ENCODE measurements at places on chromosomes 5 and 9.
A peak's percentile ranks its signal among the peaks of the same experiment; 100 is the strongest.

GRCh38 chr9:132023419-132024180, 56.1 kb downstream of the MED27 start:
- no peaks in the 10 kb centered on the region for H3K27me3 ChIP-seq
- H3K4me1 ChIP-seq: peaks cover 39% of the 10 kb centered on the region
- H3K4me3 ChIP-seq: no peak overlapping the region
- DNase-seq: no peak
- no peak overlapping the region for H3K27ac ChIP-seq

DNA sequence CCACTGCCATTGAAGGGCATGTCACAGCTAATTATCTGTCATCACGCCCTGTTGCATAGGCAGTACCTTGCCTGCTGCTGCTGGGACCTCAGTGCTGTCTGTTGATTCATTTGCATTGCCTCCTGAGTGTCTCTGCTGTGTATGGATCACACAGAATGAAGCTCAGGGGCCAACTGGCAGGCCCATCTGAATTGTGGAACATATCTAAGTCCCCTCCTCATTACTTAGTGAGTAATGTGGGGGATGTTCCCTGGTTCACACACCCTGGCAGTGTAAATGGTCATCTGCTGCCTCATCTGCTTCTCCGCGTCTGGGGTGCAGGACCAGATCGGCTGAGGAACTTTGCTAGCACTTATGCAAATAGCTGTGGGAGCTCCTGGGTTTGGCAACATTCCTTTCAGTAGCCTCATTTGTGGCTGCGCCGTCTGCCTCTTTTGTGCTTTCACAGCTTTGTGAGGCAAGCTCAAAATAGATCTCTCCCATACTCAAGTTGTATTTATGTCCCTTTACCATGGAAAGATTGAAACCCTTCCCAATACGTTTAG, 25.4 kb downstream of the TYRP1 start:
- DNase-seq: no peak
- no peaks in the 10 kb centered on the region for H3K27me3 ChIP-seq
- H3K36me3 ChIP-seq: no peaks in the 10 kb centered on the region
- H3K27ac ChIP-seq: no peak overlapping the region
- no peak overlapping the region for H3K4me3 ChIP-seq
- H3K4me1 ChIP-seq: no peaks in the 10 kb centered on the region

DNA sequence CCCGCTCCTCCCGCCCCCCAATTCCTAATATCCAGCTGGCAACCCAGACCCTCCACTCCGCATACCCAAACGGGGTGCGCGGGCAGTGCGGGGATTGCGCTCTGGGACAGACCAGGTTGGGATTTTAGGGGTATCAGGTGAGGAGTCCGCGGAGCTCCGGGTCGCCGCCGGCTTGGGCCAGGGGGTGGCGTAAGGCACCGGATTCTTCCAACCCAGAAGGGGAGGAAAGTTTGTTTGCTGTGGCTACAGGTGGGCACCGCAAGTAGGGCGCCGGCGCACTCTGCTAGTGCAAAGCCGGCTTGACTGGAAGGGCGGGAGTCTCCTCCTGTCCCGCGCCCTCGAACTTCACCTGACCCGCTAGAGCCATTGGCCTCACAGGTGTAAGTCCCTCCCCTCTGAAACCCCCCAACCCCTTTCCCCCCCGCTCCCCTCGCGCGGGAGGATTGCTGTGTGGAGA, 709 bp downstream of the IQGAP2 start:
- DNase-seq: peak; percentile 75
- no peaks in the 10 kb centered on the region for H3K27me3 ChIP-seq
- H3K4me1 ChIP-seq: peaks cover 65% of the 10 kb centered on the region
- peaks cover 23% of the 10 kb centered on the region for H3K36me3 ChIP-seq
- H3K4me3 ChIP-seq: peak overlapping the region; percentile 98
- H3K27ac ChIP-seq: peak overlapping the region; percentile 100

DNA sequence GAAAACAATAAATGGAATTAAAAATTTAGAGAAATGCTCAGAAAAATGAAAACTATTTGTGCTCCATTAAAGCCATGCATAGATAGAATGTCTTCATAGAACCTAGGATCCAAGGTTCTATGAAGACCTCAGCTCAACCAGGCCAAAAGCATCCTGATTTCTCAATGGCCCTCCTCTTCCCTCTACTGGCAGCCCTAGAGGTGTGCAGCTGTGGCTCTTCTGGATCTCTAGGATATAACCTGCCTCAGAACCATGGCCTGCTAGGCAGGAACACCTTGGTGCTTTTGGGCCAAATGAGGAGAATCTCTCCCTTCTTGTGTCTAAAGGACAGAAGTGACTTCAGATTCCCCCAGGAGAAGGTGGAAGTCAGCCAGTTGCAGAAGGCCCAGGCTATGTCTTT, 15.1 kb downstream of the IFNA1 start:
- DNase-seq: no peak
- no peaks in the 10 kb centered on the region for H3K36me3 ChIP-seq
- no peak overlapping the region for H3K27ac ChIP-seq
- no peaks in the 10 kb centered on the region for H3K4me1 ChIP-seq
- no peak overlapping the region for H3K4me3 ChIP-seq
- peaks cover 43% of the 10 kb centered on the region for H3K27me3 ChIP-seq

GRCh38 chr5:100026606-100027005, 508.6 kb upstream of the FAM174A start:
- no peak for DNase-seq
- no peaks in the 10 kb centered on the region for H3K27me3 ChIP-seq
- H3K27ac ChIP-seq: no peak overlapping the region
- no peak overlapping the region for H3K4me3 ChIP-seq
- no peaks in the 10 kb centered on the region for H3K4me1 ChIP-seq
